ENCODE measurements at places on chromosomes 3 and 15. TPM values are rescaled to one million over a fixed set of nuclear protein-coding genes. Genes with fewer than 3 reads are reported as not detected.

The GOLGA8S gene
- total RNA-seq, result 0.22 TPM

The TMCC1 gene
- total RNA-seq, result 29.3 TPM

The SLC22A14 gene
- not detected for total RNA-seq

The KBTBD12 gene
- 0.22 TPM for total RNA-seq

The STRIT1 gene
- 0.33 TPM for total RNA-seq

The WDR93 gene
- total RNA-seq, result not detected

The MED12L gene
- 22.3 TPM for total RNA-seq

The CSPG5 gene
- 3.3 TPM for total RNA-seq

The THSD4 gene
- 8.2 TPM for total RNA-seq

The IL20RB gene
- 2.3 TPM for total RNA-seq

The TFG gene
- 68.4 TPM for total RNA-seq

The FOXB1 gene
- 10.8 TPM for total RNA-seq

The GOLGA6L10 gene
- 5.1 TPM for total RNA-seq

The FANCD2OS gene
- total RNA-seq, result not detected

The ZNF80 gene
- not detected for total RNA-seq

The CILP gene
- not detected for total RNA-seq

The DOCK3 gene
- total RNA-seq, result 5.5 TPM

The XCR1 gene
- total RNA-seq, result 0.02 TPM

The SPATA12 gene
- 0.39 TPM for total RNA-seq

The TRIM42 gene
- total RNA-seq, result not detected

The KCNAB1 gene
- total RNA-seq, result 1.1 TPM

The SPINK8 gene
- total RNA-seq, result not detected
